Hindlimb muscle (tissue), 1 donor: ENCODE measurements at places on chromosomes 2 and 18. TPM values are rescaled to one million over a fixed set of nuclear protein-coding genes. Genes with fewer than 3 reads are reported as not detected.

PROC gene
- polyA plus RNA-seq, result 0.93 TPM

GRCh38 chr18:62741118-62741566 is 25.8 kb downstream of the PHLPP1 start:
- DNase-seq, result no peak

- DNase-seq, result no peak
Observed at GRCh38 chr2:149819356-149819957, 231.9 kb upstream of the MMADHC start.

- DNase-seq, result no peak
Observed at GRCh38 chr2:217256251-217256650, 396.4 kb upstream of the TNP1 start.

DNA sequence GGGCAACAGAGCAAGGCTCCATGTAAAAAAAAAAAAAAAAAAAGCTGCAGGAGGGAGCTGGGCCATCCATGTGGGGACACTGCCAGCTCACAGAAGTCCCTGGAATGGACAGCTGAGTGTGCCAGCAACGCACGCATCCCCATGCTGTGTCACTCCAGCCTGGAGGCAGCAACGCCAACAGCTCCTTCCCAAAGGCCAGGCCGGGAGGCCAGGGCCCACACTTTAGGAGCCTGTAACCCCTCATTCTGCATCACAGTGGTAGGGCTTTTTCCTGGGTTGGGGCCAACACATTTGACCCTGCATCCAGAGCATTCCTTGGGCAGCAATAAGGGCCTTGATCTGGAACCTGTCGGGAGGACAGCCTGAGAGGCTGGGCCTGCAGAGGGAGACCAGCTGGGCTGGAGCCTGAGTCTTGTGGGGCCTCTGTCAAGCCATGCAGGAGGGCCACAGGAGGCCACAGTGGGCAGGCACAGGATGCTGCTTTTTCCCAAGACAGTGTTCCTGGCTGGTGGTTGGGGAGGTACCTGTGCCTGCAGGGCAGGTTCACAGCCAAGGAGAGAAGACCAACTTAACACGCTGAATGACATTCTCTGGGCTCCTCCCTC is 16.8 kb upstream of the KCNK3 start:
- no peak for DNase-seq

- no peak for DNase-seq
Observed at GRCh38 chr2:221517146-221517695, 54.9 kb downstream of the EPHA4 start.

DNA sequence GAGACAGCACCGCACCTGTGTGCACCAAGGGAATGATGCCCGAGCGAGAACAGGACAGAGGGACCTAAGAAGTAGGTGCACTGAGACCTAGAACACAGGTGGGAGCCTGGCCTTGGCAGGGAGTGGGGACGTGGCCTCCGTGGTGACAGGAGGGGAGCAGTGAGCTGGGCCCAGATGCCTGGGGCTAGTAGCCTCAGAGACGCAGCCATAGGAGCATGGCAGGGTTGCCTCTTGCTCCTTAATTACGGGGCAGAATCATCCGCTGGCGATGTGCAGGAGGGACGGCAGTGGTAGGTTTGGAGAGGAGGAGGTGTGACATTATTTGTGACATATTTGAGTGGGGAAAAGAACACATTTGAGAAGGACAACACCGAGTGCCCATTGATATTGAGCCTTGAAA is 57.0 kb upstream of the HPCAL1 start:
- DNase-seq, result no peak

DNA sequence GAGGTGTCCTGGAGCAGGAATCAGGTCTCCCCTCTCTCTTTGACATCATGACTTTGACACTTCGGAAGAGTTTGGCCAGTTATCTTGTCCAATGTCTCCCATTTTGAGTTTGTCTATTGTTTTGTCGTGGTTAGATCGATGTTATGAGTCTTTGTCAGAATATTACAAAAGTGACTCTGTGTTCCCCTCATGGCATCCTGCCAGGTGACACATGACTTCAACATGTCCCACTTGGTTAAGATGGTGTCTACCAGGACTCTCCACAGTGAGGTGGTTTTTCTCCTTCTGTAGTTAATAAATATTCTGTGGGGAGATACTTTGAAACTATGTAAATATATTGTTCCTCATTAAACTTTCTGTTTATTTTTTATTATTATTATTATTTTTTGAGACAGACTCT is 76.6 kb upstream of the BZW1 start:
- DNase-seq, result no peak

ACMSD gene
- polyA plus RNA-seq, result 0.34 TPM

DNA sequence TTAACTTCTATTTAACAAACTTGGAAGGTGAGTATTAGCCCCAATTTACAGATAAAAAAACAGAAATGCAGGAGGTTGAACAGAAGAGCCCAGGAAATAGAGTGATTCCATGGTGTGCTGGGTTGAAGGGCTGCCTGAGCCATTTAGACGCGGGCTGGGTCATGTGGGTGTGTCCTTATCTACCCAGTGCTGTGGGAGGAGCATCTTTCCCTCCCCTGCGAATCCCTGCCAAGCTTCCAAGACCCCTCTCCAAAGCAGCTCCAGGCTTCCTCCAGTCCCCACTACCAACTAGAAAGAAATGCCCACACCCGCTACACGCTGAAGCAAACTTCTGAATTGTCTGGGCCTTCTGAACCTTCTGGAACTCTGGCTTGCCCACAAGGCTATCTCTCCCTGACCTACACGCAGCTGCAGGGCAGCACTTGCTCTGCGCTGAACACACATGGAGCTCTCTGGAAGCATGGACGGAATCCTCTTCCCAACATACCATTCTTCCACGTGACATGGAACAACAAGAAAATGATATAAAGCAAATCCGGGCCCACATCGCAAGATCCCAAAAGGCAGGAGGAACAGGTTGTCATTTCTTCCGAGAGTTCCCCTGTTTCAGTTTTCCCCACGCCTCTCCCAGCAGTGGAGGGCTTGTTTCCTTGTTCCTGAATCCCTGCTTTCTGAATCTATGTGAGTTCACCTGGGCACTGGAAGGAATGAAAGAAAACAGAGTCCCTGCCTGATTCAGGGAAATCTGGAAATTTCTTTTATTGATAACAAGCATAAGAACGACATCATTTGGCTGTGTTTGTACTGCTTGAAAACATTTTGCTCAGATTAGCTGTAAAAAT is 562.7 kb upstream of the ID2 start:
- no peak for DNase-seq

DNA sequence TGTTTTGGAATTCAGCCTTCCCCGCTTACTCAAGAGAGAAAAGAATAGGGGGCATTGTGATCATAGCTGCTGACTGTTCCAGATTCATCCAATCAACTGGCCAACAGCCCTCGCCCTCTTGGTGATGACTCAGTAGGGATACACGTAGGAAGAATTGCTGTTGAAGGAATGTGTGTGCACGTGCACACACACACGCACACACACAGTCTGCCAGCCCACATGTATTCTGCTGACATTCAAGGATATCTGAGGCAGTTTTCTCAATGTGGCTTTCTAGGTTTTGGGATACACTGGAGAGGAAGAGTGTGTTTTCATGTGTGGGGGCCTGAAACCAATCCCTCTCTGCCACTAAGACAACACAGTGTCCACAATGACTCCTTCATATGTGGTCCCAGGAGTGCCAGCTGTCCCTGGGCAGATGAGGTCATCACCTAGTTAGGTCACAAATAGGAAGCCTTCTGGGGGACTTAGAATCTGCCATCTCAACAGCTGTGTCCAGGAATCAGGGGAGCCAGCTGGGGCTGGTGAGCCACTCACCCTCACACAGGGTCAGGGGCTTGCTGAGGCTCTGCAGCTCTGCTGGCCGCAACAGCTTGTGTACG is 352.6 kb downstream of the SS18 start:
- DNase-seq, result peak; percentile 19

KCNIP3 gene
- 5.8 TPM for polyA plus RNA-seq

GRCh38 chr2:173962031-173962430 is 3.1 kb downstream of the SP3 start:
- DNase-seq, result no peak

DNA sequence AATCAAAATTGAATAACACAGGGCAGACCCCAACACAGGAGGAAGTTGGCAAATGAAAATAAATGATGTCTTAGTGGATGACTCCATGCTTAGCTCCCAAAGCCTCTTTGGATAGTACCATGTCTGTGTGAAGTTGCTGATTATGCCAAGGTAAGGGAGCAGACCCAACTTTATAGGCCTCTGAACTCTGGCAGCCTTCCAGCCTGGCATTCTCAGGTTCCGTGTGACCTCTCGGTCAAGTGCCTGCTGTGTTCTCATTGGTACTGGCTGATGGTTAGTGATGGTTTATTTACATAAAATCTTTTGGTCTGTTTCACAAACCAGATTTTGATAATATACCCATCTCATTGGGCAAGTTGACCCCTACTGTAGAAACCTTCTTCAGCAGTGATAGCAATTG is 112.2 kb upstream of the TTC39C start:
- no peak for DNase-seq
